Bronchial epithelial cell (primary cell): ENCODE measurements at places on chromosomes 2 and 18.

GRCh38 chr2:206260188-206261012, 14.1 kb upstream of the ZDBF2 start:
- DNase-seq, result peak; percentile 37

DNA sequence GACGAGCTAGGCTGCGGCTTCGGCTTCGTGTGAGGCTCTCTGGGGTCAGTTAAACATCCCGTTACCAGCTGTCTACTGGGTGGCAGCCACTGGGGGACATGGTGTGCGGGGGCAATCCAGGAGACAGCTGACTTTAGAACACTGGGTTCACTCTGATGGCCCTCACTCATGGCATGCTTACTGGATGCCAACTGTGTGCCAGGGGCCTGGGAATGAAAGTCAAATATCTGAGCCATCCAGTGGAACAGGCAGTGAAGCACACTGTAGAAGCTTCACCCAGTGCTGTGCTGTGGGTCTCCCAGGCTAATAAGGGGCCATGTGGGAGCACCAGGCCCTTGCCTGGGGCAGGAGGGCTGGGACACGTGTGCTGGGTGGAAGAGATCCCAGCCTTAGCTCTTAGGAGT, 48.3 kb downstream of the GLI2 start:
- no peak for DNase-seq

GRCh38 chr18:79317703-79318102, 78.0 kb upstream of the NFATC1 start:
- DNase-seq, result no peak

DNA sequence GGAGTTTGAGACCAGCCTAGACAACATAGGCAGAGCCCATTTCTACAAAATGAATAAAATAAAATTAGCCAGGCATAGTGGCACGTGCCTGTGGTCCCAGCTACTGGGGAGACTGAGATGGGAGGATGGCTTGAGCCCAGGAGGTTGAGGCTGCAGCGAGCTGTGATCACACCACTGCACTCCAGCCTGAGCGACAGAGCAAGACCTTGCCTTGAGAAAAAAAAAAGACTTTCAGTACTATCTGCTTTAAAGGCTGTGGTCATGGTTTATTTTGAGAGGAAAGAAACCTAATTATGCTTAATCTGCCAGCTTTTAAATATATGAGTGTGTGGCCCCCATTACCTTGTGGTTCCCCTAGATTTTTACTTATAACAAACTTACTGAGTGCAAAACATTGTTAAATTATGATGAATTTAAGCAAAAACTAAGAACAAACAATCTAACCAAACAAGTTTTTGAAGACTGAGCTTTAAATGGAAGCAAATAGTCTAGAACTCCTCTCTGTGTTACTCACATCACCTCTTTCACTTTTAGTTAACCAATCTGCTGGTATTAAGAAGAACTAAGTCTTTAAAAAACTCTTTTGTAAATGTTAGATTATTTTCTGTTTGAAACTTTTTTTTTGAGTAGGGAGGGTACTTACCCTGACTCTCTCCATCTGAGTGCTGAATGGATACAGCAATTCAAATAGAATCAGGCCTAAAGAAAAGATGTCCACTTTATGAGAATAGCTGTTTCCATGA, 65.4 kb downstream of the EIF2AK3 start:
- DNase-seq, result no peak
